ENCODE measurements at places on chromosomes 12 and 14.

DNA sequence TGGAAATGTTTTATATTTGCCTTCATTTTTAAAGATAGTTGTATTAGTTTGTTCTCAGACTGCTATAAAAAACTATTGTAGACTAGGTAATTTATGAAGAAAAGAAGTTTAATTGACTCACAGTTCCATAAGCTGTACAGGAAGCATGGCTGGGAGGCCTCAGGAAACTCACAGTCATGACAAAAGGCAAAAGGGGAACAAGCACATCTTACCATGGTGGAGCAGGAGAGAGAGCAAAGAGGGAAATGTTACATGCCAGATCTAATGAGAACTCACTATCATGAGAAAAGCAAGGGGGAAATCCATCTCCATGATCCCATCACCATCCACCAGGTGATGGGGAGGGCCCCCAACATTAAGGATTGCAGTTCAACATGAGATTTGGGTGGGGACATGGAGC is 35.5 kb upstream of the UNC79 start:
- DNase-seq: no peak

DNA sequence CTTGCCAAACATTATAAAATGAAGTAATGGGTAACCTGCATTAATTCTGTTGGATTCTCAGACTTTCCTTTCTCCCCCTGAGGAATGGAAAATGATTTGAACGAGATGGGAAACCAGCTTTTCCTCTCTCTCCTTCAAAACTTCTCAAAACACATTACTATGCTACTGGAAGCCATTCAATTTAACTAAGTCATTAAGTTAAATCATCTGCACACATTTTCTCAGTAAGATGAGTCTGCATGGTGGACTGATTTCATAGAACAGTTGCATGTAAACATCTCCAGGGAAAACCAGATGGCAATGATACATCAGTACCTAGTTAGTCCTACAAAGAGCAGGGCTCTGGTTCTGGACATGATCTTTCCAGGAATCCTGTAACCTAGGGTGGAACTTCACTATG is 59.9 kb downstream of the BMP4 start:
- no peak for DNase-seq

DNA sequence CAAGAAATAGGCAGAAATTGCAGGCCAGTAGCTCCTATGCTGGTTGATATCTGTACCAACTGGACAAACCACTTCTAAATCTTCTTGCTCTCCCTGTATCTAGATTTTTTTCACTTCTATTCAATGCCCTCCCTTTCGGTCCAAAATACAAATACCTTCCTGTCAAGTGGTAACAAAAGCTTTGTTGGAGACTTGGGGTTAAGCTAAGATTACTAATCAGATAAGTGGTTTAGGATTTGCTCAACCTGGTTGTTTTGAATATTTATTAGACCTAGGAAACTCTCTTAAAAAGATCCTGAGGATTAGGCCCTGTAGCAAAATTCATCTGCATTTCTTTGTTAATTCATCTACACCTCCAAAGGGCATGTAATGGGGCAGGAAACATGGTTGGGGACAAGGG is 410.1 kb downstream of the NAV3 start:
- no peak for DNase-seq

- DNase-seq: no peak
Measured at GRCh38 chr14:64979336-64980074, 7.2 kb upstream of the FNTB start.

GRCh38 chr14:26500028-26500427 is 97.8 kb downstream of the NOVA1 start:
- DNase-seq: no peak

DNA sequence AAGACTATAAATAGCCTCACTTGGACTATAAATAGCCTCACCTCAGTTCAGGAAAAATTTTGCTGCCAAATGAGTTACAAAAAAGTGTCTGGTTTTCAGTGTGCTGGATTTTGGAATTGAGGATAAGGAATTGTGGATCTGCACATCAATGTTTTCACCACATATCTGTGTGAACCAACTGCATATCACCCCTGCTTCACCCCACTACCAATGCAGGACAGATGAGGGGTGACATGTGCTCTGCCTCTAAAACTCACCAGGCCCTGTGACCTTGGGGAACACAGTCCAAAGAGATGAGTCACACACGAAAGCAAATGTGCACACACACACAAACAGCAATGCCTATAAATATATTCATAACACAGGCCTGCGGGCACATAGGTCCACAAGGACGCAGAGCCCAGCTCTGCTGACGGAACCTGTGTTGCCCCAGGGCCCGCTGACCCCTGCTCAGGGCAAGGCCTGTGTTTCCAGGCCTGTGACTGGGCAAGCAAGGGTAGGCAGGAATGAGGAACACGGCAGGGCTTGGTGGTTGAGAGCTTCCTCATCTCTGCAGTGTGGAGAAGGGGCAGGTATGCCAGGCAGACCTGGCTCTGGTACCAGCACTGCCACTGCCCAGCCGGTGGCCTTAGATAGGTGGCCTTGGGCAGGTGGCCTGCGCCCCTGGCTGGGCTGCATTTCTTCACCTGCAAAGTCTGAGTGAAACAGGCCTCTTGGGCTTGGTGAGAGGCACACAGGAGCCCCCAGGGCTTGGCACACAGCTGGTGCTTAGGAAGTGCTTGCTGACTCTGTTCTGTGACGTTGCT is 82.4 kb downstream of the ARL6IP4 start:
- DNase-seq: no peak

DNA sequence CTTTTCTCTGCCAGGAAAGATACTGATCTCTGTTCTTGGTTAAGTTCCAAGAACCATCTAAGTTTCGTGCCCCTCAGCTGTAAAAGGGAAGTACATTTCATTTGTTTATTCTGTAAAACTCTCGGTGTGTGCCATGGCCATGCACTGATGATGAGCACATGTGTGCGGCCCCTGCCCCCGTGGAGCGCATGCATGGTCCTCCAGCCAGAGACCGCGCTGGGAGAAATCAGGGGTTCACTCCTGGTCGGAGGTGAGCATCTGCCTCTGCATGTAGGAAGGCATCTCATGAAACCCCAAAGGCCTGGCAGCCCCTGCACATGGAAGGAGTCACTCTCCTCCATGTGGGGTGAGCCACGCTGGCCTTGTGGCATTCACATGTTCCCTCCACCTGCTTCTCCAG is 102.5 kb upstream of the RTL1 start:
- DNase-seq: no peak

DNA sequence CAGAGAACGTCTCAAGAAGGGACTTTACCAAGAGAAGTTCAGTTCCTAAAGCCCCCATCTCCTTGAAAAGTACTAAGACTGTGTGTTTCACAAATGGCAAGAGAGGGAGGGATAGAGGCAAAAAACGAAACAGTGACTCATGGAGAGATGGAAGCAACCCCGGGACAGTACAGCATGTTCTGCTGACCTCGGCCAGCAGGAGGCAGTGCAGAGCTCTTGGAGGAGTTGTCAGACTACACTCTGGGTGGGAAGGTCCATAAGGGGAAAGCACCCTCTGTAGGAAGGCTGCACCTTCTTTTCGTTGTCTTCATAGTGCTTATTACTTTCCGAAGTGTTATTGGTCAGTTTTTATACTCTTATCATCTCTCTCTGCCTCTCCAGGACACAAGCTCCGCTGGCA is 525.2 kb upstream of the CCDC196 start:
- peak; percentile 37 for DNase-seq

DNA sequence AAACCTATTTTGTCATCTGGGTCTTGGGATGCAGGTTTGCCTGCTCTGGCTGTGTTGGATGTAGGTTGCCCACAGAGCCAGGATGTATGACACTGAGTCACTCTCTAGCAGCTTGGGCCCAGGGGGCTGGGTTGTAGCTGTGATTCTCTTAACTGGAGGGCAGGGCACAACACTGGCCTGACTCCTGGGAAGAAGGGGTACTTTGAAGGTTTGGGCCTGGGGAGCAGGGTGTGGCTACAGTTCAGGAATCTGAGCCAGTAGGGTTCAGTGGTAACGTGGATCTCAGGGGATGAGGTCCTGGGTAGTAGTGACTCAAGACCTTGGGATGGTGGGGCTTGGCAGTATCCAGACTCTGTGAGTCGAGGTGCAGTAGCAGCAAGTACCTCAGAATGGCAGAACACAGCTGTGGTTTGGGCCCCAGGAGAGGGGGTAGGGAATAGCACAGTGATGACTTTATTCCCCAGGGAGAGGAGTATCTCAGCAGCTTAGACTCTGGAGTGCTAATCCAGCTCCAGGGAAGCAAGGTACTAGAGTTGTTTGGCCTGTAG is 25.7 kb downstream of the TBC1D15 start:
- no peak for DNase-seq

- DNase-seq: no peak
Measured at GRCh38 chr12:122882908-122883558, 12.9 kb downstream of the VPS37B start.

- DNase-seq: no peak
Measured at GRCh38 chr12:120670667-120671066, 16.3 kb upstream of the MLEC start.

All from CD4-positive, alpha-beta T cell treated with Interleukin-6 at 100 ng/mL for 8 hours (primary cell).